ENCODE measurements at places on chromosomes 2 and 18. TPM values are rescaled to one million over a fixed set of nuclear protein-coding genes. Genes with fewer than 3 reads are reported as not detected.

GRCh38 chr2:118374974-118375755 lies 286.9 kb downstream of the INSIG2 start:
- H3K4me3 ChIP-seq, result no peak overlapping the region
- DNase-seq, result no peak
- H3K27me3 ChIP-seq, result peaks cover 22% of the 10 kb centered on the region
- H3K27ac ChIP-seq, result no peak overlapping the region
- H3K36me3 ChIP-seq, result no peaks in the 10 kb centered on the region

GRCh38 chr2:8548619-8549150 lies 133.2 kb upstream of the ID2 start:
- DNase-seq, result no peak
- H3K36me3 ChIP-seq, result no peaks in the 10 kb centered on the region
- no peak overlapping the region for H3K27ac ChIP-seq
- no peak overlapping the region for H3K4me3 ChIP-seq
- H3K27me3 ChIP-seq, result no peaks in the 10 kb centered on the region

DNA sequence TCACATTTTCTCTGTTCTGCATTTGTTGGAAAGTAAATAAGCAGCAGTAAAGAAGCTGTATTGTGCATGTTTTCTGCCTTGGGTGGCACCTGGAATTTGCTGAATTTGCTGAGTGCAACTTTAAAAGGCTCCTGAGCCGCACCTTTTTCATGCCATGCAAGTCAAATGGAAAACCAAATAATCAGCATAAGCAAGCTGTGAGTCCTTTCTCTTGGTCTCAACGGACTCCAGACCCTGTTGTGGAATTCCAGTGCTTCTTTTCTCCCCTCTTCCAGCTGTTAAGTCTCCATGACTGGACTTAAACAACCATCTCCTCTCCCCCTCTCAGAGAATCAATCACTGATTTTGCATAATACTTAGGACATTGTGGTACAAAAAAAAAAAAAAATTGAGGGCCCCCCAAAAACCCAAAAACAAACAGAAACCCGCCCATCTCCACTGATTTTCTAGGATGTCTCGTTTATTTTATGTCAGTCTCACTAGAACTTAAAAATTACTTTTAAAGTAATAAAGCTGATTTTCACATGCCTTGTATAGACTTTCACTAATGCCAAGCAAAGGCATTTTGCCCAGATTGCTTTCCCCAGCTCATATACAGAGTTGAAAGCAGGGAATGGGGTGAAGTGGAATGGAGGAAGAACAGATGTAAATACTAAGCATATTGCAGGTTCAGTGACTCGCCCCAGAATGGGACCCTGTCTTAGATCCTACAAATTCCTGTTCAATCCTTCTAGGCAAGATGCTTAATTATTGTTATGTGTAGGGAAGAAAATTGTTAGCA lies 5.1 kb upstream of the CETN1 start:
- no peaks in the 10 kb centered on the region for H3K27me3 ChIP-seq
- H3K4me3 ChIP-seq, result no peak overlapping the region

DNA sequence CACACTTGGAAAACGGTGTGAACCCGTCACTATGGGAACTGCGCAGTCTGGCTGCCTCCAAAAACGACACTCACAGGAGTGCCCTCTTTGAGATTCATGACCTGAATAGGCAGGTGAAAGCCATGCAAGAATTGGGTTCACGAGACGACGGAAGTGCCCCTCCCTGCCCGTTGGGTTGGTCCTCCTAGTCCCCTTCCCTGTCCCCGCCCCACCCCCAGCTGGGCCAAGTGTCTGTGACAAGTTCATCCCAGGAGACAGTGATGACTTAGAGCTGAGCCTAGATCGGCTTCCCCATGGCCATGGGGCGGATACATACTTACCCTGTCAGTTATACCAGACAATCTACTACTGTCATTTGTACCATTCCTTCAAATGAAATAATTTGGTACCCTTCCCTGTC lies 1137.7 kb upstream of the CHAC2 start:
- no peak overlapping the region for H3K4me3 ChIP-seq
- H3K27me3 ChIP-seq, result no peaks in the 10 kb centered on the region
- no peaks in the 10 kb centered on the region for H3K4me1 ChIP-seq
- no peak for DNase-seq
- no peaks in the 10 kb centered on the region for H3K36me3 ChIP-seq

Gene KLHL41
- 2.5 TPM for polyA plus RNA-seq

DNA sequence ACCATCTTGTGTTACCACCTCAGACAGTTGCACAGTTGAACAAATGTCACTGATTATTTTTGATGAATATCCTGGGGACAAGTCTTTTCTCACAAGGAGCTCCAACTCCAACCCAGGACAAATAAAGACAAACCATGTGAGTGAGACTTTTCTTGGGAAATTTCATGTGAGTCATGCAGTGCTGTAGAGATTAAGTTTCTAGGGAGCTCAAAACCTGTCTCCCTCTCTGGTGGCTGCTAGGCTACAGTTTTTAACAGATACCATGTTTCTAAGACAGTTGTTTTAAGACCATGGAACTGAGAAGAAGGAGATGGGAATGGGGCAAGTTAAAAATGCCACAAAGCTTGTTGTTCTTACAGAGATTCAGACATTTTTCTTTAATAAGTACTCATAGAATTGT lies 255.5 kb downstream of the RIT2 start:
- no peak overlapping the region for H3K4me3 ChIP-seq

DNA sequence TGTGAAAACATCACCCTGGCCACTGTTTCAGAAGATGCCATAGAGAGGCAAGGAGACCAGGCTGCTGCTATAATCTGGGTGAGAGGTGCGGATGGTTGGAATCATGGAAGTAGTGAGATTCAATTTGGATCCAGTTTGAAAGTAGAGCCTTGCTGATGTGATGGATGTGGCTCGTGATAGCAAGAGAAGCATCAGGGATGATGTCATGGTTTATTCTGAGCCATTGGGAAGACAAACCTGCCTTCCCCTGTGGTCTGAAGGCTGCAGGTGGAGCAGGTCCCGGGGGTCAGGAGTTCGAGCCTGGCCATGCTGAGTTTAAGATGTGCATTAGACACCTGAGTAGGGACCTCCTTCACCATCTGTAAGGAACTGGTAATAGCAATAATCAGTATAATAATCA lies 49.6 kb upstream of the CHMP1B start:
- H3K4me3 ChIP-seq, result no peak overlapping the region
- no peak overlapping the region for H3K27ac ChIP-seq
- no peaks in the 10 kb centered on the region for H3K36me3 ChIP-seq
- DNase-seq, result no peak
- H3K4me1 ChIP-seq, result no peaks in the 10 kb centered on the region

DNA sequence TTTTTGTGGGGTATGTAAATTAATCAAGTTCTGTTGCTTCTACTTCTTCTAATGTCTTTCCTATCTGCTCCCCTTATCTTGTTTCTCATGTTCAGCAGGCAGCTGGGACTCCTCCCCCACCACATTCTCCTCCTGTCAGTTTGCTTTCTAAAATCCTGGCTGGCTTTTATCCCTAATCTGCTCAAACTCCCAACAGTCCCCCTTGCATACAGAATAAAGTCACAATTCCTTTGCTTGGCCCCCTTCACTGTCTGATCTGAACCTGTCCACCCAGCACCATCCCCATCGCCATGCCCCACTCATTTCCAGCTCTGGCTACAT lies 2.2 kb downstream of the CFAP221 start:
- no peak for DNase-seq
- no peak overlapping the region for H3K4me3 ChIP-seq
- H3K36me3 ChIP-seq, result peaks cover 6% of the 10 kb centered on the region
- peaks cover 3% of the 10 kb centered on the region for H3K27me3 ChIP-seq

DNA sequence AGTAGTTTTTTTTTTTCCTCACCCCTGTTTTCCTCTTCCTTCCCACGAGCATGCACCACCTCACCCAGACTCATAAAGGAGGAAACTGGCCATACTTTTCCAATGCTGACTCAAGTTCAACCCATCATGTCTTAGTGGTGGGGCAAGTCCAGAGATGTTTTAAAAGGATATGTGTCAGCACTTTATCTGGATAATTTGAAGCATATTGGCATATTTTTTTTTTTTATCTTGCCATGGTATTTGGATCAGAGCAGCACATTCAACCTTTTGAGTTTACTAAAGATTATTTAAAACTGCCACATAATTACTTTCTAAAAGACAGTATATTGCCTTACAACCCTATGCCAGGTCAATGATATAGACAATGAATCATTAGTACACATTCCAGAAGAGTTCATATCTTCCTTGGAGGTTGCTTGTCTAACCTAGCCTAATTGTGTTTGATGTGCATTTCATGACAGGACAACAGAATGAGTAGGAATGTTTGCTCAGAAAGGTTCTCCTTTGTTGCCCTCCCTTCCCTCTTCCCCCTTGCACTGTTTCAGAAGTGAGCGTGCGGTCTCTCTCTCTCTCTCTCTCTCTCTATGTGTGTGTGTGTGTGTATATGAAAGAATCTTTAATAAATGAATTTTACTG lies 950.7 kb upstream of the FAM98A start:
- no peak overlapping the region for H3K4me3 ChIP-seq
- H3K27ac ChIP-seq, result no peak overlapping the region
- no peaks in the 10 kb centered on the region for H3K4me1 ChIP-seq
- H3K36me3 ChIP-seq, result no peaks in the 10 kb centered on the region

Gene SKA1
- polyA plus RNA-seq, result 3.7 TPM

DNA sequence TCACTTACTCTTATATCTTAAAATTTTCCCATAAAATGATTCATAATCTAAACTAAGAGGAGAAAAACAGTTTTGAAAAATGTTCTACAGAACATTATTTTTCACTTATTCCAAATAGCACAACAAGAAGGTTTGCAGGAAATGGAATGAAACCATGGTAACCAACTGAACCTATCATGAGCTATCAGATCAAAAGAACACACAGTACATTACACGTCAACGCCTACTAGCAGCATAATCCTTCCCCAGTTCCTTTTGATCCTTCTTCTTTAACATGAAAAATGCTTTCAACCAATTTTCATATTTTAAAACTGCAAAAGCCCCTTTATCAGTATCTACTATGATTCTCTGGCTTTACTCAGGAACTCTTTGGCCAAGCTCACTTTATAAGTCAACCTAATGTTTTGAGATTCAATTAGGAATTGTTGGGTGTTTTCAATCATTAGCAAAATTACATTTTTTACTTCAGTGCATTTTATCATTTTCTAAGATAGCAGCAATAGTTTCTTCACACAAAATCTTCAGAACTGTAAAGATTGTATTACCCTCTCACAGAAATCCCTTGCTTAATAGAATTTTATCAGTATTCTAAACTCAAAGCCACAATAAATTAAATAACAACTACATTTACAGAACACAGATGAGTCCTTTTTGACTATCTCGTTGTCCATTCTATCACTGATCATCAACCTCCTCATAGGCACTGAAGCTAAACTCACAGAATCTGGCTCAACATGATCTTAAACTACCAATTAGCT lies 102.5 kb downstream of the CHN1 start:
- no peak for DNase-seq
- H3K27me3 ChIP-seq, result no peaks in the 10 kb centered on the region
- H3K27ac ChIP-seq, result no peak overlapping the region

GRCh38 chr2:129975016-129975774 lies 4.3 kb upstream of the RAB6C start:
- no peaks in the 10 kb centered on the region for H3K36me3 ChIP-seq
- H3K4me3 ChIP-seq, result no peak overlapping the region
- no peak for DNase-seq
- H3K27ac ChIP-seq, result no peak overlapping the region
- H3K27me3 ChIP-seq, result peaks cover 6% of the 10 kb centered on the region

Gene UGT1A4
- polyA plus RNA-seq, result not detected

Gene SP5
- polyA plus RNA-seq, result 1.7 TPM

Measured in spinal cord (tissue), 10 donors.